ENCODE measurements at places on chromosomes 7 and 10.

GRCh38 chr7:153433223-153433622 lies 619.0 kb upstream of the DPP6 start:
- no peak for DNase-seq

DNA sequence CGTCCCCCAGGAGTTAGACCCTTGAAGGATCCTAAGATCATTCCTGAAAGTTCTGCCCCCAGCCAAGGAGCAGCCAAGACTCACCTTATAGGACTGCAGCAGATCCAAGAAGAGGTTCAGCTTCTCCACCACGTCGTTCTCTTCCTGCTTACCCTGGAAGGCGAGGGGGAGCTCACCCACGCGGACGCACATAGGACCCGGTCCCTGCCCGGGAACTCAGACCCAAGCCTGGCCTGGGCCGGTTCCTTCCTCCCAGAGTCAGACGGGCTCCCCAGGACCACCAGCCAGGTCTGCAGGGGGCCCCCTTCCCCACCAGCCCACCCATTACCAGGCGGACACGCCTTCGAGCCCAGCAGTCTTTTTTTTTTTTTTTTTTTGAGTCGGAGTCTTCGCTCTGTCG lies 15.6 kb downstream of the NUDT1 start:
- DNase-seq: peak; percentile 18

DNA sequence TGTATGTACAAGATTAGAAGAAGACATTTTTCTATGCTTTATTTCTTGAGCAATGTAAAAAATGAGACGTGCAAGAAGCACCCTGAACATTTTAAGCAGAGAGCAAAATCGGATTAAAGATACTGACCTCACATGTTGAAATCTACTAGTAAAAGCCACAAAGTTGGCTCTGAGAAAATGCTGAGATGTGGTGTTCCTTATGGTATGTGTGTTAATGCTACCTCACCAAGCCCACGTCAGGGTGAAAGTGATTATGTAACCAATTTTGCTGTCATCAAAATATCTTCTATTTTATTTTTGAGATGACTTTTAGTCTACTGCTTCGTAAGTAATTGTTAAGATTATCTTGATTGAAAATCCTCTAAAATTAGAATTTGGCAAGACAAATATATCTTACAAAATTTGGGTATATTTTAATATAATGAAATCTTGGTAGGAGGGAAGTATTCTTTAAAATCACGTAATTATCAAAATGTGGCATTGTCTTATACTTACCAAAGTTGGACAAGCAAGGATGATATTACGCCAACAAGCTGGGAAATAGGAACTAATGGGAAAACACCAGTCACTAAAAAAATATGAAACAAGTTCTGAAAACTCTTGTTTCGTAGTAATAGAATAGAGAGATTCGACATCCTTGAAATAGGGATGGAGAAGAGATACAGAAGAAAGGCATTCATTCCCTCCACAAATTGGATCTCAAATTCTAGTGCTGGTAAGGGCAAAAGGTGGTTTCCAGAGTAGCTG lies 5.8 kb downstream of the ADO start:
- no peak for DNase-seq

- DNase-seq: no peak
Observed at GRCh38 chr10:89241486-89242344, 9.9 kb downstream of the LIPA start.

DNA sequence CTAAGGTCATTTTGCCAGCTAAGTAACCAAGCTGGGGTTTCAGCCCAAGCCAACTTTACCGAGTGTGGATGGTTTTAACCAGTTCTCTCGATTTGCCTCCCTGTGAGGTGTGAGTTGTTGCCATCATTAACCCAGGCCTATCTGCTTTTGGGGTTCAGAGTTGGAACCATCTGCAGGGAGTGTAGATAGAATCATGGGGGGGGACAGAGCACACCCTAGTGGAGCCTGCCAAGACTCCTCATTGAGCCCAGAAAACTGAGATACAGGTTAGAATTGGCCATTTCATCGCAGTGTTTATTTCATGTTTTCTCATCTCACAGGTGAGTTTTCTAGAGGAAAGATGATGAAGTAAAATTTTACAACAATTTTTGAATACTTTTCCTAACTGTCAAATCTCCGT lies 133.6 kb downstream of the SDK1 start:
- DNase-seq: no peak

GRCh38 chr7:151198945-151199848 lies 11.1 kb downstream of the H2BK1 start:
- peak; percentile 71 for DNase-seq

DNA sequence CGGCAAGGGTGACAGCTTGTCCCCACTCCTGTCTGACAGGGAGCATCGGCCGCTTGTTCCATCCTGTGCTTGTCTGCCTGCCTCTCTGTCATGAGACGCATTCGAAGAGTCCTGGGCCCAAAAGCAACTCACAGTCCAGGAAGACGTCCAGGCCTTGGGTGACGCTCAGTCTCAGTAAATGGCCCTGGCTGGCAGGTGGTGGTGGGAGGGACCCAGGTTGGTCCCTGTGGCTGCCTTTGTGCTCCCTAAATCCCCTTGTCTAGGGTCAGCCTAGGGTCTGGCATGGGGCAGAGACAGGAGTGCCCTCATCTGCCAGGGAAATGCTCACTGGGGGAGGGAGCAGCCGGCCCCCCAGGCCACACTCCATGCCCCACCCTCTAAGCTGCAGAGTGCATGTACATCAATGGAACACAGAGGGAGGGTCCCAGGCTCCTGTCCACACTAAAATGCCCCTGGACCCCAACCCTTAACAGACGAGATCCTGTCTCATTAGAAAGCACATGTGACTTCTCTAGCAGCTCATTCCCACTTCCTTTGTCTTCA lies 295.2 kb upstream of the ZNF32 start:
- no peak for DNase-seq

DNA sequence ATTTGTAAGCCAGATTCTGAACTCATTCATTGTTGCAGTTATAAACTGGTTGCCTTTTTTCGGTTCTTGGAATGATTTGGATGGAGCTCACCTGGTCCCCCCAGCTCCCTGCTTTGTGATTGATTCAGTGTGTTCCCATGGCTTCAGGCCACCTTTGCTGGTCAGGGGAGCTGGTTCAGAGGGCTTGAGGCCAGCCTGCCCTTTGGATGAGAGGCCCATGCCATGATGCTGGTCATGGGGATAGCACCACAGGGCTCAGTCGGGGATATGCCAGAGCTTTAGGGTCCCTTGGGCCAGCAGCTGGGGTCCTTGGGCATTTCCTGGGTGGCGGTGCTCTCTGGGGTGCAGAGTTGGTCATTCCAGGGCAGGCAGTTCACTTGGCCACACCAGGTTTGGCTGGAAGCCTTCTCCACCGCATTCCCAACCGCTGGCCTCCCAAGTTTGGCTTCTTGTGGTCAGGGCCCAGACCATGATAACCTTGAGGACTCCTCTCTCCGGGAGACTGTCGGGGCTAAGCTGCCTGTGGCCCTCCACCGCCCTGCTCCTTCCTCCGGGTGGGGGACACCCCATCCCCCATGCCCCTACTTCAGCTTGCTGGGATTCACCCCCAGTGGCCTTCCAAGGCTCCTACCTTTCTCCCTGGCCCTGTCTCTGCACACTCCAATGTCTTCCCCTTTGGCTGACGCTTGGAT lies 65.1 kb downstream of the MGMT start:
- no peak for DNase-seq

- no peak for DNase-seq
Observed at GRCh38 chr7:98116656-98117461, 10.2 kb downstream of the LMTK2 start.

GRCh38 chr7:138257459-138258196 lies 181.4 kb downstream of the AKR1D1 start:
- DNase-seq: peak; percentile 16

DNA sequence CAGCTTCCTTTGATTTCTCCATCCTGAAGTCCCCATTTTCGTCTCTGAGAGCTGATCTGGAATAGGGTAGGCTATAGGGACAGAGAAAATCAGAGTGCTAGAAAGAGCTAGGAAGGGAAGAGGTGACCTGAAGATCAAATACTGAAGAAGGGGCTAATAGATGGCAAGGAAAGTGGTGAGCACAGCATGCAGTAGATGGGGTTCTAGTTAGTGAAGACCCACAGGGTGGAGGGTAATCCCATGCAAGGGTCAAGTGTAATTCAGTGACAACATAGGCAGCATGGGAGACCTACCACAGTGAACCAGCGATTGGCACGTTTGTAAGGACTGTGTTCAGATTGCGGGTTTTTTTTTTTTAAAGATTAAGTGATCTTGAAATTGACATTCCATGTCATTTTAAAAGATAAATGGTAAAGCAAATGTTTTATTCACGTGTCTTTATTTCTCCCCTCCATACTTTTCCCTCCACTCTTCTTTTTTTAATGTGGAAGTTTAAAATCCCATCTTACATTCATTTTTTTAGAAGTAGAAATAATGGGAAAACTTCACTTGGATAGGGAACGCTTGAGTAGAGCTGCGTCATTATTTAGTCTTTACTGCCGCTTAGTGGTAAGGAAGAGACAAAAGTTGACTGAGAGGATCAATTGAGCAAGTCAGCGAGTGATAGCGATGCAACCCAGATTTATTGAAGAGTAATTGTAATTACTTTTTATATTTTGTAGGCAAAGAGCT lies 21.0 kb upstream of the ABI1 start:
- DNase-seq: no peak

DNA sequence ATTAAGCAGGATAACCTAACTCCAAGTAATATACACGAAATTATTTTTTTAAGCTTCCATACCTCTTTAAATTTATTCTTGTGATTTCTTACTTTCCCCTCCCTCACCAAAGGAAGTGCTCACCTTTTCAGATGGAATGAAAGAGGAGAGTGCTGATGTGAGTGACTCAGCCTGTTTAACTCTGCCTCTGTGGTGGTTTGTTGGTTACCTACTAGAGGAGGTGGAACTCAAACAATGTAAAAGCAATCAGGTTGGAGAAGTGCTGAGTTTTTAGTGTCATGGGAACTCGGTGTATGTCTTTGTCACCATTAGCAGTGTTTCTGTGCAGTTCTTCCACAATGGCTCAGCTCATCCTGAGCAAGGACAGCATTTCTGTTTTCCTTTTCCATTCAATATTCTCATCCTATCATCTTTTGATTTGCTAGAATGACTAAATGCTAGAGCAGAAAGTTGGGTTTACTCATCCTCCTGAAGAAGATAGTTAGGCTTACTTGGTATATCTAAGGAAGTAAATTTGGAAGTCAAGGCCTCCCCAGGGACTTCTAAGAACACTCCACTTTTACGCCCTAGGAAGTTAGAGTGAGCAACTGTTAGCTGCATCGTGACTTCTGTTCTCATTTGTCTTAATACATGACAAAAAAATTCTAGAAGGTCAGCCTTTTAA lies 6.0 kb downstream of the ADD3 start:
- DNase-seq: no peak

DNA sequence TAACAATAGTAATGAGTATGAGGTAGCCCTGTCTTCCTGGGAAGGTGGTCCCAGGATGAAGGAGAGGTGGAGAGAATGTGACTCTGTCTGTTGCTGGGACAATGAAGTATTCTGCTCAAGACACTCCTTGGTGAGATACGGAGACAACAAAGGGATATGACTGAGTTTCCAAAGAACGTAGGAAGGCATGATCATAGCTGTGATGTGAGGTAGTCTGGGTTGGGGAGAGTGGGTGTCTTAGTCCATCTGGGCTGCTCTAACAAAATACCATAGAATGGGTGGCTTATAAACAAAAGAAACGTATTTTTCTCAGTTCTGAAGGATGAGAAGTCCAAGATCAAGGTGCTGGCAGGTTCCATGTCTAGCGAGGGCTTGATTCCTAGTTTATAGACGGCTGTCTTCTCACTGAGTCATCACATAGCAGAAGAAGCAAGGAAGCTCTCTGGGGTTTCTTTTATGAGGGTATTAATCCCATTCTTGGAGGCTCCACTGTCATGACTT lies 84.9 kb upstream of the RHOBTB1 start:
- DNase-seq: no peak

GRCh38 chr7:116200963-116201362 lies 9.4 kb upstream of the TES start:
- no peak for DNase-seq

DNA sequence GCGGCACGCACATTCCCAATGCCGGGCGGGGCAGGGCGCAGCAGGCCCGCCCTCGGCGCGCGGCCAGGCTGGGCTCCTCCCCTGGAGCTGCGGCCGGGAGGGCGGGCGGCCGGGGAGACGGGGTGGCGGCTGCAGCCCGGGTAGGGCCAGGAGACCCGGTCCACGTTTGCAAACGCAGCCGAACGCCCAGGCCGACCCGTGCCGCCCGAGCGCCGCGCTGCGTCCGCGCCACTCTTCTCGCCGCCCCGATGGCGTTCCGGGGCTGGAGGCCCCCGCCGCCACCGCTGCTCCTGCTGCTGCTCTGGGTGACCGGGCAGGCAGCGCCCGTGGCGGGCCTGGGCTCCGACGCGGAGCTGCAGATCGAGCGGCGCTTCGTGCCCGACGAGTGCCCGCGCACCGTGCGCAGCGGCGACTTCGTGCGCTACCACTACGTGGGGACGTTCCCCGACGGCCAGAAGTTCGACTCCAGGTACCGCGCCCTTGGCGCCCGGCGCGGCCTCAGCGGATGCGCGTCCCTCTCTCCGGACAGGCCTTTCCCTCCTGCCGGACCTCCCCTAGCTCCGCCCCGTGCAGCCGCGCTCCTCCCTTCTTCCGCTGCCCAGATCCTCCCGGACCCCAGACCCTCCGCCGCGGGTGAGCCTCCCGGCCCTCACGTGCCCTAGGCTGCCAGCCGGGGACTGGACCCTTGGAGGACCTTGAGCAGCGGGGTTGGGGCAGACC lies at the start of gene FKBP9:
FKBP9 (plus strand) TSS at position 115 of the 720 bp plus-strand sequence; CDS start at position 249, 134 bp downstream.
- peak; percentile 98 for DNase-seq

DNA sequence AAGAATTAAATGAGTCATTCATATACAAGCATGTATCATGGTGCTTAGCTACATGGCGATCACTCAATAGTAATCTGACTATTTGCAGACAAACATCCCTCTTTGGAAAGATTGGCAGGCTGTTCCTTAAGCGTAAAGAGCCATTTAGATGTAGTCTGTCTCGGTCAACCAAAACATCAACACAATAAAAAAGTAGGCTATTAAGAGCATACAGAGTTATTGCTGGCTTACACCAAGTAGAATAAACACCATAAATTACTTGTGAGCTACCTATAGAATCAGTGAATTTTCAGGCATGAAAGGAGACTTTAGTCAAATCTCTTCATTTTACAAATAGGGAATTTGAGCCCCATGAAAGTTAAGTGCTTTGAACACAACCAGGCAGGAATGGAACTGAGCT lies 171.7 kb upstream of the FAM171A1 start:
- no peak for DNase-seq
